Stimulated activated CD8-positive, alpha-beta memory T cell treated with anti-CD3 and anti-CD28 coated beads, Interleukin-2, amount 100 ng/mL, for 1 hour (primary cell): ENCODE measurements at places on chromosomes 12 and 14.

DNA sequence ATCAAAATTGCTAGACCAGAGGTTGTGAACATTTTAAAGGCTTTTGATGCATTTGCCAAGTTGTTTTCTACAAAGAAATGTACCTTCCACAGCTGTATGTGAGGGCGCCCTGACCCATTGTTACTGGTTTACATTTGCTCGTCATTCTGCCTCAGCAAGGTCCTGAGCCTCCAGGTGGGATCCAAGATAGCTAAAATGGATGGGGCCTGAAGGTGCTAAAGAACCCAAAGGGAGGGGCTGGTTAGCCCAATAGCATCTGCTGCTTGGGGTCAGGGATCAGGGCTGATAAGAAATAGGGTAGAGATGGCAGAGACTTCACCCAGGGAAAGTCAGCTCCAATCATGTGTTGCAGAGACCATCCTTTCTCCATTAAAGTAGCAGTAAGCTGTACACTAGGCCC is 43.1 kb downstream of the GALNT16 start:
- no peak for DNase-seq

DNA sequence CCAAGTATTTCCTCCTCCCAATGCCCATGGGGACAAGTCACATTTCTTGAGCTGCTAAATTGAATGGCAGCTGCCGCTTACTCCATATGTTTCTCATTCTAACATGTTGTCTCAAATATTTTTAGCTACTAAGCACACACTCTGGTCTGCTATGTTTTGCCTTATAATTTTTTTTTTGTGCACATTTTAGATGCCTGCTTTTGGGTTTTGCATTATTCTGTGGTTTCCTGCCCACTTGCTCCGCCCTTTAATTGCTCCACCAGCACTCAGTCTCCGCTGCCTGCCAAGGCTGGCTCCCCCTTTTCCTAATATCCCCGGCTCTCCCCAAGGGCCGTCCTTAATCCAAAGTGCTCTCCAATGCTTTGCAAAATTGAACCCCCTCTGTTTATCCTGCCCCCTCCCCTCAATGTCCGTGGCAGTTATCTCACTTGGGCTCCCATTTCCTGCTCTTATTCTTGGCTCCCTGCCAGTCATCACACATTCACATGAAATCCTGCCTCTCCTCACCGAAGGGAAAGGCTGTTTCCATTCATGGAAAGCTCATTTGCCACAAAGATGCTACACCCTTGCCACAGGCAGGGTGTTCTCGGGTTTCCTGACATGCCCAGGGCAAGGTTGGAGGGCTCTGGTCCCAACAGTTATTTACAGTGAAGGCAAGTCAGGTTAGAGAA is 79.4 kb downstream of the C12orf75 start:
- no peak for DNase-seq

- no peak for DNase-seq
Observed at GRCh38 chr14:76228138-76228537, 76.4 kb downstream of the GPATCH2L start.

GRCh38 chr12:4386801-4387200 is 7.3 kb upstream of the FGF23 start:
- DNase-seq: no peak

DNA sequence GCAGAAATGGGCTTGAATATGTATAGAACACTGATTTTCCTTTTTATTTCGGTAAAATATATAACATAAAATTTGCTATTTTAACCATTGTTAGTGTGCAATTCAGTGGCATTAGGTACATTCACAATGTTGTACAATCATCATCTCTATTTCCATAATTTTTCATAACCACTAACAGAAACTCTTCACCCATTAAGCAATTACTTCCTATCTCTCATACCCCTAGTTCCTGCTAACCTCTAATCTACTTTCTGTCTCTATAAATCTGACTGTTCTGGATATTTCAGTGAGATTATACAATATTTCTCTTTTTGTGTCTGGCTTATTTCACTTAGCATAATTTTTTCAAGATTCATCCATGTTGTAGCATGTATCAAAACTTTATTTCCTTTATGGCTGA is 8.9 kb upstream of the RNF212B start:
- no peak for DNase-seq

DNA sequence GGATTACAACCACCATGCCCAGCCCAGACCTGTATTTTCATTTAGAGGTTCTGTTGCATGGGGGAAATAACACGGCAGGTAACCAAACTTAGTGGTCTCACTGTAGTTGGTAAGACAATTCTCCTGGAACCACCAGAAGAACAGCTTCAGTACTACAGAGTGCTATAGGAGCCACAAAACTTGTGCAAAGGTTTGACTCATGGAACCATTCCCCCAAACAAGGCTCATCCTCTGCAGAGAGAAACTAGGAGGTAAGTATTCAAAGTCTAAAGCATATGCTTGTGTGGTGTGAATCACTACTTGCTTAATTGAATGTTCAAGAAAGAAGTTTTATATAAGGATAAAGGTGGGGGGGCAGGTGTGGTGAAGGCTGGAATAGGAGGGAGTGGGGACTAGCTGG is 58.7 kb downstream of the GNS start:
- DNase-seq: no peak

- no peak for DNase-seq
Observed at GRCh38 chr14:106318700-106319099, 792.3 kb downstream of the TMEM121 start.

DNA sequence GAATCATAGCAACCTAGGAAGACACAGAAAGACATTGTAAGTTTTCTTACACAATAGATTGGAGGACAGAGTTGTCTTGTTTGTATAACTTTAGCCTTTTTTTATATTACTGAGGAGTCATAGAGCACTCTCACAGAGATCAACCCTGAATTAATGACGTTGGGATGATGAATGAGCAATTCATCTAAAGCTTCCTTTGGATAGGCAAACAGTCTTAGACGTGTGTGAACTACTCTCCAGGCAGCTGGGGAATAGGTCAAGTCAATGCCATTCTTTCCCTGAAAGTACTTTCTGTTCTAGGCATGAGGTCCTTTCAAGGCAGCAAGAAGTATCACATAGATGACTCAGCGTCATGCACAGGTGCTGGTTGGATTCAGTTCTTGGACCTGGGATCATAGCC is 369.1 kb upstream of the NOVA1 start:
- DNase-seq: no peak

GRCh38 chr12:50603817-50604639 is 99.2 kb downstream of the DIP2B start:
- DNase-seq: no peak

DNA sequence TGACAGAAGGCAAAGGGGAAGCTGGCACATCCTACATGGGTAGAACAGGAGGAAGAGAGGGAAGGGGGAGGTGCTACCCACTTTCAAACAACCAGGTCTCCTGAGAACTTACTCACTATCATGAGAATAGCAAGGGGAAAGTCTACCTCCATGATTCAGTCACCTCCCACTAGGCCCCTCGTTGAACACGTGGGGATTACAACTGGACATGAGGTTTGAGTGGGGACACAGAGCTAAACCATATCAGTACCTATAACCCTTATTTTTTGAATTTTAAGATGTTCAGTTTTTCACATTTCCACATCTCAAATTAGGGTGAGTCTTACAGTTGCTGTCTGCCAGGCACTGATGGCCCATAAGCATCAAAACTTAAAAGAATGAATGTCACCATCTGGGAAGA is 80.2 kb upstream of the ST8SIA1 start:
- DNase-seq: no peak

GRCh38 chr12:66573605-66574004 is 105.3 kb downstream of the GRIP1 start:
- DNase-seq: no peak

GRCh38 chr14:45199230-45199629 is 53.8 kb downstream of the MIS18BP1 start:
- DNase-seq: no peak

DNA sequence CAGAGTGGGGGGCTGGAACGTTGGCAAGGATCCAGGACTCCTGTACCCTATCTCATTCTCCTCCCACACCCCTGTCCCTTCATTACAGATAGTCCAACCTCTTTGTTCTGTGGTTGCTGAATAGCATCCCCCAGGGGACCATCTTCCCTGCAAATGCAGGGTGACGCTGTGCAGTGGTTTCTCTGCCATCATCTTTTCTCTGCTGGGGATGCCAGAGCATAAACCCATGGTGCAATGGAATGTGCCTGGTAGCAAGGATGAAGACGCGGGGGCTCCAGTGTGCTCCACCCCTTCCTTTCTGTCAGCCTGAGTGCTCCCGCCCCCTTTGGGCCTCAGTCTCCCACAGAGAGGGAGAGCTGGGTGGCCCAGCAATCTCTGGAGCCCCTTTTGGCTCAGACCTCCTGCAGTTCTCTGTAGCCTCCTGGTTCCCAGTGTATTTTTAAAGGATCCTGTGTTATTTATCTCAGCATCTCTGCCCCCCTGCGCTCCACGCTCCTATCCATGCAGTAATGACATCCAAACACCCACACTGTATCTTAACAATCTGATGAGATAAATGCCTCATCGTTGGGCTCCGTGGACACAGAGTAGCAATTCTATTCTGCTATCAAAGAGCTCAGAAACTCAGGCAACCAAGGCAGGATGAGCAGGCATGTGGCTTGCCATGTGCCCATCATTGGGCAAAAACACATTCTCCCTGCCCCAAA is 212.8 kb downstream of the CACNA1C start:
- DNase-seq: no peak
